DMS 273 treated with DMSO at 0.1 percent for 48 hours (cell line): ENCODE measurements at places on chromosomes 7 and 10.

- no peak for DNase-seq
Measured at GRCh38 chr10:119670717-119671116, 19.5 kb downstream of the BAG3 start.

GRCh38 chr7:25686493-25686892 is 458.2 kb upstream of the NPVF start:
- DNase-seq = no peak

- no peak for DNase-seq
Measured at GRCh38 chr10:113518816-113519591, 33.8 kb upstream of the HABP2 start.

- no peak for DNase-seq
Measured at GRCh38 chr7:78828317-78828716, 625.1 kb downstream of the MAGI2 start.

- no peak for DNase-seq
Measured at GRCh38 chr7:20834656-20835055, 48.0 kb upstream of the SP8 start.

GRCh38 chr7:46544396-46545008 is 623.4 kb upstream of the IGFBP3 start:
- no peak for DNase-seq

DNA sequence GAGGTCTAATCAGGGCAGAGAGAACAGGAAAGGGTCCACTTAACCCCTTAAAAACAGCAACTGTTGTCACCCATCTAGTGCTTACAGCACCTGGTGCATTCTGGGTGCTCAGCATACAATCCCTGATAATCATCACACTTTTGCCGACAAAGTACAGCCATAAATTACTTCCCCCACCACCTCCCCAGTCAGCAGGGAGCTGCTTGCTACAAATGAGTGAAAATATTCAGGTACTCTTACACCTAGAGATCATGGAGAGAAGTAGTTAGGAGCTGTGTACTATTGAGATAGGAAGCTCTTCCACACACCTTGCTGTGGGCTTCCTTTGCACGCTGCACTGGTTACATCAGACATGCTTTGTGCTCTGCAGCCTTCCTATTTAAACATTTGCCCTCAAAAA is 723.5 kb upstream of the GALNT17 start:
- no peak for DNase-seq

GRCh38 chr10:125134916-125135770 is 25.2 kb downstream of the CTBP2 start:
- DNase-seq = no peak

DNA sequence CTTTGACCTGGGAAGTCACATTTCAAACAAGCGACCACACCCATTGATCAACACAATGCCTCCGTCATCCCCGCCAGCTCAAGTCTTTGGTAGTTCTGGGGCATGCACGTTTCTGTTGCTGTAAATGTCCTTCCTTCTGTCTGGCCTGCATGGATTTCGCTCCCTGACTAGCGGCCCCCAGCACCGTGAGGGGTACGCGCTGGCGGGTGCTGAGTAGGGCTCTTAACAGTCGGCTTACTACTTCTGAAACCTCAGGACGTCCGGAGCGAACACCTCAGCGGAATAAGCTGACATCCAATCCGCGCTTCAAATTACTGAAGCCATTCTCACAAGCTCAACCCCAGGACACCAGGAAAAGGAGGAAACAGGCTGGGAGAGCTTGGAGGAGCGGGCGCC is 505 bp downstream of the NUDCD3 start:
- DNase-seq = peak; percentile 56

GRCh38 chr10:77634939-77635338 is 2.7 kb downstream of the KCNMA1 start:
- no peak for DNase-seq

GRCh38 chr10:133529576-133529946 is 2.4 kb downstream of the CYP2E1 start:
- no peak for DNase-seq

DNA sequence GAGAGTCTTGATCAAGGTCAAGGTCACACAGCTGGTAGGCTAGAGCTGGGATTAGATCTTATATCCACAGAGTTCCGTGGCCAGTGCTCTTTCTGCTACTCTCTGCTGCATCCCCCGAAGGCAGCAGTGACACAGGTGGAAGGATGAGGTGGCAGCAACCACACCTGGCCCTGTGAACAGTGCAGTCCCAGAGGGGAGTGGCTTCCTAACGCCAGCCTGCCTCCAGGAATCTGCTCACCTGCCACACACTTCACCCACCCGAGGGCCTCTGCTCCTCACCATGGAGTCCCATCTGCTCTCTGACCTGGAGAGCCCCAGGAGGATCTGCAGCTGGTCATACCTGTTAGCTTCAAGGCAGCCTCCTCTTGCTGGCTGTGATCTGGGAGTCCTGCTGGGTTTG is 484.2 kb downstream of the PLXNA4 start:
- DNase-seq = no peak

DNA sequence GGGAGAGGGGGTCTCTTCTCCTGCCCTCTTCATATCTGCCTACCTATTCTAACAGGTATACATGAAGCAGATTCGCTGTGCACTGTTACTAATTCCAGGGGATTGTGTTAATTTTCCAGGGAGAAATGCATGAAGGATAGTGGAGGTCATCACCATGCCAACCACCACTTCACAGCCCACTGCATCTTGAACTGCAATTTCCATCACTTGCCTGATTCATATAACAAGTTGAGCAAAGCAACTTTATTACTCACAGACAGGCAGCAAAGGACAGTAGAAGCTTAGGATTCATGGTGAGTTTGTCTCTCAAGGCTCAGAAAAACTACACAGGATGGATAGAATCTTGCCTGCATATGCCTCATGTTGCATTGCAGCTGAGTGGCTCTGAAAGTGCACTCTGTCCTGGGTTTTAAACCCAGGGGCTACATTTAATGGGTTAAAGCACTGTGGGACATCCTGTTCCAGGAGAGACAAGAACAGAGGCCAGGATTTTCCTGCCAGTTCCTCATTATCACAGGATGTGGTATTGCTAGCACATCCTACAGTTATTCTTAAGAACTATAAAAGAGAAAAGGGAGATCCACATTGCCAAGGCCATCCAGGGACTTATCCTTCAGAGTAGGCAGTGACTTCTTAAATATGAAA is 136.9 kb upstream of the PRSS1 start:
- no peak for DNase-seq

- no peak for DNase-seq
Measured at GRCh38 chr7:12578930-12579640, 8.6 kb downstream of the SCIN start.

DNA sequence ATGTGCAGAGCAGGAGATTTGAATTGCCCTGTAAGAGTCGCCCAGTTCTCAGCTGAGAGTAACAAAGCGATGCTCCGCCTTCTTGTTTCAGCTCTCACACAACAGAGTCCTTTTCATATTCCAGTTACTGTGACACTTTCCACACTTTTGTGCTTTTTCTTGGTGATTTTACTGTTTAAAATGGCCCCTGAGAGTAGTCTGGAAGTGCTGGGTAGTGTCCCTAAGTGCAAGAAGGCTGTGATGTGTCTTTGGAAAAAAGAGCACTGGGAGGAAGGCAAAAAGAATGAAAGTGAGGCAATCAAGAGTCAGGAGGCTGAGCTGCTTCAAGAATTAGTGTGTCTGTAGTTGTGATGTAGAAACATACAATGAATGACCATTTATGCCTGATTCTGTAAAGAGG is 201.2 kb upstream of the SEMA3E start:
- DNase-seq = no peak

- DNase-seq = no peak
Measured at GRCh38 chr10:29420744-29421143, 131.9 kb downstream of the LYZL1 start.

DNA sequence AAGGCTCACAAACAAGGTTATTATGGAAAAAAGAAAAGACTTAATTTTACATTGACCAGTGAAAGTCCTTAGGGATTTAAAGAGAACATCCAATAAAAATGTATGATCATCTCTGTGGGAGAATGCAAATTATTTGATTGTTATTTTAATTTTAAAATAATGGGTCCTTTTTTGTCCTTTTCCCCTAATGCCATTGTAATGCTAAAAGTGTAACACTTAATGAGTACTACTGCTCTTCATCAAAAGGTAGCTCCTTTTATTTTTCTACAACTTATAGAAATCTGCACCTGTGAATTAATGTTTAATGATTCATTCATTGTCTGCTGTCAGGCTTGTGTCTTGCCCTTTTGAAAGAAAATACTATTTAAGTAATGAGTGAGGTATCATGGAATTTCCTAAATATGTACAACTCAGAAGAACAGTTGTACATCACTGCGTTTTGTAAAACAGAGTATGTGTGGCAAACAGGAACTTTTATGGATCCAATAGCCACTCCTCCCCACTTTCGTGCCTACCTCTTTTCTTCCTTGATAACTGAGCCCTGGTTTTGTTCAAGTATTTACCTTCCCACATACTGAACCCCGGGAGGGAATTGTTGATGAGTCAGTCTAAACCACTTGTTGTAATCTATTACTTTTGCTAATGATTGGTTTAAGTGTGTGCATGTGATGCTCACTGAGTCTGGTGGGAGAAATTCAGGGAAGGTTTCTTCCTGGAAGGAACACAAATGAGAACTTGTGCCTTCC is 19.9 kb upstream of the TRUB1 start:
- no peak for DNase-seq

GRCh38 chr7:48280100-48280499 is 108.8 kb downstream of the ABCA13 start:
- no peak for DNase-seq

DNA sequence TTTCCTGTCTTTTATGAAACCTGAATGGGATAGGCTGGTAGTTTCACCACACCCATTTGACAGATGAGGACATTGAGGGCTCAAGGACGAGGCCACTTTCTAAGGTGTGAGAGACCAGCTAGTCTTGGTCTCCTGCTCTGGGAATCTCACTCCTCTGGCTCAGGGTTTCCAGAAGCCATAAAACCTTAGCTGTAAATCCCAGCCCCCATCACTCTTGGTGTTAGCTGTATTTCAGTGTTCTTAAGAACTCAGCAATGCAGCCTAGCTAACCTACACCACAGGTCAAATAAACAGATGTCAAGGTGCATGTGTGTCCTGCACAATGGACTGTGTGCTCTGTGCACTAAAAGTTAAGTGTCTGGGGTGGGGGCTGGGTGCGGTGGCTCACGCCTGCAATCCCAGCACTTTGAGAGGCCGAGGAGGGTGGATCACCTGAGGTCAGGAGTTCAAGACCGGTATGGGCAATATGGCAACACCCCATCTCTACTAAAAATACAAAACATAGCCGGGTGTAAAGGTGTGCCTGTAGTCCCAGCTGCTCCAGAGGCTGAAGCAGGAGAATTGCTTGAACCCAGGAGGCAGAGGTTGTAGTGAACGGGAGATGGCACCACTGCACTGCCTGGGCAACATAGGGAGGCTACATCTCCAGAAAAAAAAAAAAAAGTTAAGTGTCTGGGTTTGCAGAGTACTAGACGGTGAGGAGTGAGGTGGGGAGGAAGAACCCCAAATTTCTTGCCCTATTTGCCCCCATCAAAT is 567 bp upstream of the EPO start:
- no peak for DNase-seq

DNA sequence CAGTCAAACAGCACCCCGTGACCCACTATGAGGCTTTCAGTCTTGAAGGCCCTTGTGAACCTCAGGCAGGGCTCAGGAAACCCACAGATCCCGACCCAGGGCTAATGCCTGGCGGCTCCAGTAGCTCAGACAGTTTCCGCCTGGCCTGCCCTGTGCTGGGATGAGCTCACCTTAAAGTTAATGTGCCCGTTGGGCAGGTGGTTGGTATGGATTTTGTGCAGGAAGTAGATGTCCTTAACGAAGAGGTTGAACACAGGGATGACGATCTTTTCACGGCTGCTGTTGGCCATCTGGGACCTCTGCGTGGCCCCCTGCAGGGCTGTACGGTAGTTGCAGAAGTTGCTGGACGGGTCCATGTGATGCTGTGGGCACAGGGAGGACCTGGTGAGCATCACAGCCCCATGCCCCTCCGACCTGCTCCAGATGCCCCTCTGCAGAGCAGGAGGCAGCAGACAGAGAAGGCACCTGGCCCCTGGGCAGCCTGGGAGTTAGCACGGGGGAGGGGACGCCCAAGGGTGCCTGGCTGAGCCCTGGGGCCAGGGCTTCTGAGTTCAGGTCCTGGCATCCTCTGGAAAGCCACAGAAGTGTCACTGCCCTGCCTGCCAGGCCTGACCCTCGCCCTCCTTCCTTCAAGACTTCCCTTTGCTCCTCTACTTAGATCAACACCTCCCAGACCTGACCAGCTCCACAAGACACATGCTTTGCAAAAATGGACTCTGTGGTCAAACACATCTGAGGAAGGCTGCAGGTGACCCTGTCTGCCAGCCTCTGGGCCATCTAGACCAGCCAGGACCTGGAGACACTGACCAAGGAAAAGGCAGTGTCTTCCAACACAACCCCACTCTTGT is 59.8 kb downstream of the CSGALNACT2 start:
- no peak for DNase-seq

DNA sequence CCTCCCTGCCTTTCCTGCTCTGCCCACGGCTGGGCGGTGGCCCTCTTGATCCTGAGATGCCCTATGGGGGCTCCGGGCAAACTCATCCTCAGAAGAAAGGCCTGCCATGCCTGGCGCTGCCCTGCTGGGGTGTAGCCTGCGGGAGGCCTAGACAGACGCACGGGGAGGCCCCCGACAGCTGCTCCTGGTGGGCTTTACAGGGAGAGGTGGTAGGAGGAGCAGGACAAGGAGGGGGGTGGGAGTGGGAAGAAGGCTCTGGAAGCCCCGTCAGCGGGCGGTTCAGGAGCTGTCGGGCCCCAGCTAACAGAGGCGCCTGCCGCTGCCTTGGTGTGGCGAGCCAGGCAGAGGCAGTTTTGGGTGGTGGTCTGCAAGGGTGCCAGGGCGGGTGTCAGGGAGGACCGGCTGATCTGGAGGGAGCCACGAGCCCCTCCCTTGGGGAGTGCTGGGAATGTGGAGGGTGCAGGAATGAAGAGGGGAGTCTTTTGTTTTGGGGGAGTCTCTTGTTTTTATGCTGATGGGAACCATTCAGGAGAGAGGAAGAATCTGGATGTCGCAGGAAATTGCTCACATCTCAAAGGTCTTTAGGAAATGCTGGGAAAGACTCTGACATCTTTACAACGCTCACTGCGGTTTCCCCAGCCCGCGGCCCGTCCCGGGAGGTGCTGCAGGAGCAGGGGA is 63.5 kb downstream of the CFAP46 start:
- no peak for DNase-seq

DNA sequence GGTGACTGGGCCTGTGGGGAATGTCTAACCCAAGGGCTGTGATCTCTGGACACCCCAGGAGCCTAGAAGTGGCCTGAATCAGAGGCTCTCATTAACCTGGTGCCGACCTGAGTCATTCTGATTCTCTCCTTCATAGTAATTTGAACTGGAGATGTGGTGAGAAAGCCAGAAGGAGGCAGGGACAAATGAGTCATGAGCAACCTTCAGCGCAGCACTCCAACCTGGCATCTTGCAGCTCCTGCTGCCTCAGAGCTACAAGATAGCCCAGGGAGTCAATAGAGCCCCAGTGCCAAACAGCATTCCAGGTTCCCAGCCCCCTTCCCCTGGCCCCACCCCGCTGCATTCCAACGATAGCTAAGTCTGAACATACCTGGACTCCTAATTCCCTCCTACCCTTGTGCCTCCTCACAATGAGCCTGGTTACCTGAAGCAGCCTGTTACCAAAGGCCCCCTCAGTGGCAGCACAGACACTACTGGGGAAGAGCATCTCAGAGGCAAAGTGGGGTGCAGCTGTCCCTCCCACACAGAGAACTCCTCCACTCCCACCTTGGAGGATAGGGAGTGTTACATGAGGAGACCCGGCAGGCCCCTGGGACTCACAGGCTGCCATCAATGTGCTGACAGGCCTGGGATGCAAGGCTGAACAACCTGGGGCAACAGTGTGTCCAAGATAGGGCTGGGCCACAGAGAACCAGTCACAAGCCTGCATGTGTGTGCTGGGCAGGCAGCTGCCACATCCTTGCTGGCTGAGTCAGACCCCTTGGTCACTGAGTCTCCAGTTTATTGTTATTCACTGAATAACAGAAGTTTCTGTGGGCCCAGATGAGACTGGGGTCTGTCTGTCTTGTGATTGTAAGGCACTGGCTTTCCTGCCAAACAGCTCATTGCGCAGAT is 76.8 kb upstream of the LEP start:
- DNase-seq = no peak
